ENCODE measurements at places on chromosomes 5 and 9. TPM values are rescaled to one million over a fixed set of nuclear protein-coding genes. Genes with fewer than 3 reads are reported as not detected.

DNA sequence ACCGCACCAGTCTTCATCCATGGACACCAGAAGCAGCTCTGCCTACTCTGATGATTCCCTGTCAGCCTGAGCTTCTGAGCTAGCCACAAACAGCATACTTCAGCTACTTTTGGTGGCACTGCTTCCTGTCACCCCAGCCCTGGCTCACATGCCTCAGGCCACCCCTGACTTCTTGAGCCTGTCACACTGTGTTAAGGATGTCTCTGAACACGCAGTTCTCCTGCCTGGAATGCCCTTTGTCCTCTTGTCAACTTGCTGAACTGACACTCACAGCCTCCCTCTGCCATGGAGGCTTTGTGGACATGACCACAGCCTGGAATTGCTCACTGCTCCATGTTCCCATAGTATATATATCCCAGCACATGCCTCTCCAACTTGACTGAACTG is 7.2 kb downstream of the MACROH2A1 start:
- no peak for DNase-seq

DNA sequence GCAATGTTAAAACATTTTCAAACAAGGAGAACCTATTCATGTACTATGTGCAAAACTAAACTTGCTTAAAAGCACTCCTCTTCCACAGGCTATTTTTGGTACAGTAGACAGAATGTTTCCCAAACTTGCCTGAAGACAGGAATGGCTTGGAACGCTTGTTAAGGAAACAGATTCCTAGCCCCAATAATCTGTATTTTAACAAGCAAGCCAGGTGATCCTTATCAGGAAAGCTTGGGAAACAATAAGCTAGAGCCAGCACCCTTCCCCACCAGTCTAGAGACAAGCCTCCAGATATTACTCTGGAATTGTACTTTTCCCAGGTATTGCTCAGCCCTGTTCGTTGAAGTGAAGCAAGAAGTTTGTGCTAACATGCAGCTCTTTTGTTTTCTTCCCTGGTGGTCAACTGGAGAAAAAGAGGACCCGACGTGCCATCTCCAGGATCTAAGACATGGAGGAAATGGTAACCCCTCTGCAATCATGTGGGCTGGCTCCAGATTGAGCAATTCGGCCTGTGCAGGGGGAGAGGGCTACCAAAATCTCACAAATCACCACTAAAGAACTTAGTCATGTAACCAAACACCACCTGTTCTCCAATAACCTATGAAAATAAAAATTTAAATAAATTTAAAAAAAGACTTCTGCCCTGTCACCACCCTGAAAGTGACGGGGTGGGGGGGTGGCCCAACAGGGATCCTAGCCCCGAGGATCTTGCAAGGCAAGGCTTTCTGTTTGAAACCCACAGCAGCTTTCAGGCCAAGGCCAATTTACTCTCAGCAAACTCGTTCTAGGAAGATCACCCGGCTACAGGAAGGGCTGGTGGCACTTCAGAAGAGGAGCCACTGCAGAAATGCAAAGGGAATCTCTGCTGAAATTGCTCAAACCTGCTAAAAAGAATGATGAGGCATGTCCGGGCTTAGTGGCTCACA is 48.6 kb downstream of the SHB start:
- DNase-seq = no peak

DNA sequence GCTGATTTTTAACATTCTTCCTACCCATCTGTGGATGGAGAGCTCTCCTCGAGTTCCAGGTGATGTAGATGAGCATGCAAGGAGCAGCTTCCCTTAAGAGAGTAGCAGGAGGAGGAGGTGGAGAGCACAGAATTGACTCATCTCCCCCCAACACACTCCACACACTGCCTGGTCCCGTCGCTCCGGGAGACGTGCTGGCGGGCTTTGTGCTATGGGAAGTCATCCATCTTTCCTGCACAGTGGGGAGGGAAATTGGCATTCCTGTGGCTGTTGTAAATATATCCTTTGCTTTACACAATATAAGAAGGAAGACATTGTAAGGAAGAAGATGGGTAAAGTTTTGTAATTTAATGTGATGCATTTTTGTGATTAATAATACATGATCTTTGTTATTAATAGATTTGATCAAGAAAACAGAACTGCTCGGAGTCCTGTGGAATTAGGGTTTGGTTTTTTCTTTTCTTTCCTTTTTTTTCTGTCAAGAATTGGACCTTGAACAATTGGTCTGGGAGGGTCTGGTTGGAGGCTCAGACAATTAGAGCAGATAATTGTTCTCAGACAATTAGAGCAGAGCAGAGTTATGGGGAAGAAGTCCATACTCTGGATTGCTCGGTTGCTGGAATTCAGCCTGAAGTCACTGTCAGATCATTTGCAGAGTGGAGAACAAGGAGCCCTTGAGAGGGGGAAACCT is 297.8 kb downstream of the GADD45G start:
- no peak for DNase-seq

- DNase-seq = no peak
Measured at GRCh38 chr5:145204743-145205142, 630.4 kb downstream of the PRELID2 start.

CCDC152 gene
- total RNA-seq = 0.47 TPM

Data from ureter (tissue), 1 donor.